ENCODE measurements at places on chromosomes 7 and 10.

GRCh38 chr10:33815776-33816175, 481.3 kb upstream of the NRP1 start:
- DNase-seq: no peak

DNA sequence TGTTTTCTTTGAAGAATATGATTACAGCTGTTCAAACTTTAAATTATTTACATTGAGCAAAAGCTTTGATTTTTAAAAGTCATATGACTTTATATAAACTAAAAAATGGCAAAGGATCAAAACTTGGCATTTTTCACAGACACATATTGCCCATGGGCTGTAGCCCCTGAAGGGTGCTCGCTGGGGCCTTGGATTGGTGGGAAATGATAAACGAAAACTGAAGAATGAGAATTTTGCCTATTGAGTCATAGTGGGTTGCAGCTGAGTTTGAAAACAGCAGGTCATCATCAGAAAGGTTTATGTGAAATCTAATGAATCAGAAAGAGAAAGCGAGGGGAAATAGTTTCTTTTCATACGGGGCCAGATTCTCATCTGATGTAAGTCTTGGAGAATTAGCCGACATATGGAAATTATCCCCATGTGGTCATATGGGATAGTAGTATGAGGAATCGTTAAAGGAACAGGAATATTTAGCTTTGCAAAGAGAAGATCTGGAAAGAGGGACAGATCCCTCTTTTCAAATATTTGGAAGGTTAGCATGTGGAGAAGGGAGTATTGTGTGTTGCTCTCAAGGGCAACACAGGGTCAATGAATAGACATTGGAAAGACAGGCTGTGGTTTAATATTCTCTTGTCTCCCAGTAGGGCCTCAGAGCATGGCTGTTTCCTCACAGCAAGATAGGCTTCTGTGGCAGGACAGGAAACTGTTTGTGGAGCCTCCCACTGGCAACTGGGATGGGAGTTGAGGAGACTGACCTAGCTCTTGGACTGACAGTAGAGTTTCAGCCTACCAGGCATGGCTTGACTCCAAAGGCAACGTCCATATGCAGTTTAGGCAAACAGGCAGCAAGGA, 119.0 kb downstream of the FZD1 start:
- DNase-seq: no peak

- DNase-seq: no peak
Measured at GRCh38 chr7:137474540-137475026, 131.1 kb upstream of the PTN start.

DNA sequence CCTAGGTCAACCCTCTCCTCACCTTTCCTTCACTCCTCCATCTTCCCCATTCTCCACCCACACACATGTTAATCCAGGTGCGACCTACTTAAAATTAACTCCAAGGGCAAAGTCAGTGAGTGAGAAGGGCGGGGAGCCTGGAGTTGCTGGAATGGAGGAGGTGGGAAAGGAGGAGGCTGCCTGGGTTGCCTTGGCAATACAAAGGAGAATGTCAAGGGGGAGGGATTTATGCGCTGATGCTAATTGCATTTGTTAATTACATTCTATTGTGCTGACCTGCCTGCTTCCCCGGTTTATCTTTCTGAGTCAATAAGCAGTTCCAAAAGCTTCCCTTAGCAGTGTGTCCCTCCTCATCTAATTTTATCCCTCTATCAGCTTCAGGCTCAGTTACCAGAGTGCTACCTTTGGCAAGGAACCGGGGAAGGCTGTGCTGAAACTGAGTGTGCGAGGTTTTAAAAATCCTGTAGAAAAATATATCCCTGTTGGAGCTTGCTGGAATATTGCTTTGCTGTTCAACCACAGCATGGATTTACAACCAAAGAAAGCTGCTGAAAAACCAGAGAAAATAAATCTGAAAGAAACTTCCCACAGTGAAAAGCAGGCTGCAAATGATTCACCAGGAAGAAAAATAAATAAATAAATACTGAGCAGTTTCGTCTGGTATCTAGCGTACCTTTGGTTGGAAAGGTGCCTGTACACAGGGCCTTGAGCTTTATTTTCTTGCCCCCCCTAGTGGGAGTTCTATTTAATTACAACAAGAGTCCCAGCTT, 113.2 kb upstream of the DGKB start:
- peak; percentile 47 for DNase-seq

Measured in ureter (tissue), 1 donor.